ENCODE measurements at places on chromosomes 2 and 18.

DNA sequence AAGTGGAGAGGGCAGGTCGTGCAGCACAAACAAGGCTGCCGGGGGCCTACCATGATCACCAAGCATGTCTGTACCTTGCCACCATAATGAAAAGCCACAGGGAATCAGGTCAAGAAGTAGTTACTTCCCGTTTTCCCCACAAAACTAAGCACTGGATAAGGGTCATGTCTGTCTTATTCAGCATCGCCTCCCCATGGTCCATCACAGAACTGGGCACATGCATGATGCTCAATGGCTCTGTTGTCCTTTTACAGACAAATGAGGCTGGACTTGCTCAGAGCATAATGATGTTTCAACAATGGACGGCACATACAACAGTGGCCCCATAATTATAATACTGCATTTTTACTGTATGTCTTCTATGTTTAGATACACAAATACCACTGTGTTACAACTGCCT, 27.5 kb downstream of the REEP1 start:
- no peaks in the 10 kb centered on the region for H3K27me3 ChIP-seq
- H3K36me3 ChIP-seq: no peaks in the 10 kb centered on the region
- no peak overlapping the region for H3K27ac ChIP-seq
- H3K4me1 ChIP-seq: no peaks in the 10 kb centered on the region
- no peak for DNase-seq

- DNase-seq: no peak
- H3K4me1 ChIP-seq: no peaks in the 10 kb centered on the region
- no peaks in the 10 kb centered on the region for H3K27me3 ChIP-seq
- peaks cover 24% of the 10 kb centered on the region for H3K36me3 ChIP-seq
- no peak overlapping the region for H3K27ac ChIP-seq
These were observed 137.2 kb downstream of the ATP9B start for GRCh38 chr18:79206444-79206843.

DNA sequence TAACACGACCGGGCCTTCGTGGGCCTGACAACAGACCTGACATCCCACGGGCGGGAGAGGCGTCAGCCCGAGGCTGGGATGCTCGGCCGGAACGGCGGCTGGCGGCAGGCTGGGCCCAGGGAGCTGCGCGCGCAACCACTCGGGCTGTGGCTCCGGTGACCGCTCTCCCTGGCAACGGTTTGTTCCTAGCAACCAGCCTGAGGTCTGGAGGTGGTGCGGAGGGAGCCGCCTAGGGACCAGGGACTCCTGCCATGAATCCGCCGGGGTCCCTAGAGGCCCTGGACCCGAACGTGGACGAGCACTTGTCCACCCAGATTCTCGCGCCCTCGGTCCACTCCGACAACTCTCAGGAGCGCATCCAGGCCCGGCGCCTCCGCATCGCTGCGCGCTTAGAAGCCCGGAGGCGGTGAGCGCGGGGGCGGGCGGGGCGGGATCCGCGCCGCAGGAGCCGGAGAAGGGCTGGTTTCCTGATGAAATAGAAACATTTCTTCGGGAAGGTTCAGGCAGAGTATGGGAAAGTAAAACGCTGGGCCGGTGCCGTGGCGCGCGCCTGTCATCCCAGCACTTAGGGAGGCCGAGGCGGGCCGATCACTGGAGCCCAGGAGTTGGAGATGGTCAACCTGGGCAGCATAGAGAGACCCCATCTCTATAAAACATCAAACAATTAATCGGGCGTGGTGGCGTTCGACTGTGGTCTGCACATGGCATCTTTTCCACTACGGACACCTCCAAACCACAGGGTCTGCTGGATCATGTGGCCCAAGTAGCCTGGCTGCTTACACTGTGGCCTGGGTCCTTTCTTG, at the start of gene DRC1:
Gene DRC1, plus strand, starts transcription at position 182 of the 803 bp plus-strand sequence. Its CDS starts 70 bp downstream, at position 252.
- no peaks in the 10 kb centered on the region for H3K4me1 ChIP-seq
- peaks cover 6% of the 10 kb centered on the region for H3K27me3 ChIP-seq
- no peaks in the 10 kb centered on the region for H3K36me3 ChIP-seq
- H3K4me3 ChIP-seq: no peak within 1 kb of the TSS
- no peak within 1 kb of the TSS for H3K27ac ChIP-seq

- H3K4me1 ChIP-seq: peaks cover 5% of the 10 kb centered on the region
- no peak overlapping the region for H3K27ac ChIP-seq
- H3K4me3 ChIP-seq: no peak overlapping the region
- H3K36me3 ChIP-seq: no peaks in the 10 kb centered on the region
- no peaks in the 10 kb centered on the region for H3K27me3 ChIP-seq
- no peak for DNase-seq
These were observed 116.9 kb downstream of the PHLPP1 start for GRCh38 chr18:62832282-62832681.

- no peaks in the 10 kb centered on the region for H3K36me3 ChIP-seq
- no peak overlapping the region for H3K4me3 ChIP-seq
- no peaks in the 10 kb centered on the region for H3K27me3 ChIP-seq
- H3K4me1 ChIP-seq: no peaks in the 10 kb centered on the region
These were observed 1540.2 kb upstream of the SLC39A10 start for GRCh38 chr2:194116861-194117260.

DNA sequence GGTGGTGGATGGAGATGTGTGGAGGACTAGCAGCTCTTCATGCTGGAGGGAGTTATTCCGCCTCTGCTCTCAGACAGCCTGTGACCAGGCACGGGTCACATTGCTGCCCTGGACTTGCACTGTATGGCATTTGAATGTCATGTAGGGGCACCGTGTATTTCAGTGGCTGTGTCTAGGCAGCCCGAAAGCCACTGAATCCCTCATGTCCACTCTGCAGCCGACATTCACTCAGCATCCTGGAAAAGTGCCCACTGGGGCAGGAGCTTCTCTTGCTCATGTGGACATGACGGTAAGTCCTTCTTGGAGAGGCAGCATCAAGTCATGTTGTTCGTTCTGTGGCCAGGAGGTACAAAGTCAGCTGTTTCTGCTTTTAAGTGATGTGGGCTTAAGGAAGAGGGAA, 127.9 kb downstream of the SH3RF3 start:
- H3K4me3 ChIP-seq: no peak overlapping the region
- no peaks in the 10 kb centered on the region for H3K27me3 ChIP-seq
- H3K4me1 ChIP-seq: peaks cover 46% of the 10 kb centered on the region

Data from B cell (primary cell).